Stimulated activated CD4-positive, alpha-beta T cell treated with anti-CD3 and anti-CD28 coated beads, Interleukin-1b, Interleukin-23, amount 100 ng/mL, for 1 hour (primary cell): ENCODE measurements at places on chromosomes 16 and 17.

GRCh38 chr17:49914096-49914490, 54.9 kb upstream of the DLX4 start:
- no peak for DNase-seq

DNA sequence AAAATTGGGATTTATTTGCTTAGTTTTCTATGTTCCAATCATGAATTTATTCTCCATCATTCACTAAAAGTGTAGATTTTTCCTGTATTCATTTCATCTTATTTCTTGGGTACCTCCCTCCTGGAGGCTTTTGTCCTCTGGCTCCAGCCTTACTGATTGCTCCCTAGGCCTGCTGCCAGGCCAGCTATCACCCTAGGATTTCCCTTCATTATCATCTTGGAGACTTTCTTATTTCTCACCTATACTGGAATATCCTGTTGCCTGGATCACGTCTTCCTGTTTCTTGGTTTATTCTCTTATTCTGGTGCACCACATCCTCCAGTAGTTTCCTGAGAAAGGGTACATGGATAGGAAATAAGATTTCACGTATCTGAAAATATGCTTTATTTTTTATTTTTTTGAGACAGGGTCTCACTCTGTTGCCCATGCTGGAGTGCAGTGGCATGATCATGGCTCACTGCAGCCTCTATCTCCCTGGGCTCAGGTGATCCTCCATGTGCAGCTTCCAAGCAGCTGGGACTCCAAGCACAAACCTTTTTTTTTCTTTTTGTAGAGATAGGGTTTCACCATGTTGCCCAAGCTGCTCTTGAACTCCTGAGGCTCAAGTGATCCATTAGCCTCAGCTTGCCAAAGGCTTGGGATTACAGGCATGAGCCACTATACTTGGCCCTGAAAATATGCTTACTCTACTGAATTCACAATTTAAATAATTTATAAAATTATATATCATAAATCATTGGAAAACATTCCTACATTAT, 13.3 kb upstream of the KPNB1 start:
- no peak for DNase-seq

GRCh38 chr17:4591529-4591928, 7.2 kb downstream of the SMTNL2 start:
- no peak for DNase-seq

DNA sequence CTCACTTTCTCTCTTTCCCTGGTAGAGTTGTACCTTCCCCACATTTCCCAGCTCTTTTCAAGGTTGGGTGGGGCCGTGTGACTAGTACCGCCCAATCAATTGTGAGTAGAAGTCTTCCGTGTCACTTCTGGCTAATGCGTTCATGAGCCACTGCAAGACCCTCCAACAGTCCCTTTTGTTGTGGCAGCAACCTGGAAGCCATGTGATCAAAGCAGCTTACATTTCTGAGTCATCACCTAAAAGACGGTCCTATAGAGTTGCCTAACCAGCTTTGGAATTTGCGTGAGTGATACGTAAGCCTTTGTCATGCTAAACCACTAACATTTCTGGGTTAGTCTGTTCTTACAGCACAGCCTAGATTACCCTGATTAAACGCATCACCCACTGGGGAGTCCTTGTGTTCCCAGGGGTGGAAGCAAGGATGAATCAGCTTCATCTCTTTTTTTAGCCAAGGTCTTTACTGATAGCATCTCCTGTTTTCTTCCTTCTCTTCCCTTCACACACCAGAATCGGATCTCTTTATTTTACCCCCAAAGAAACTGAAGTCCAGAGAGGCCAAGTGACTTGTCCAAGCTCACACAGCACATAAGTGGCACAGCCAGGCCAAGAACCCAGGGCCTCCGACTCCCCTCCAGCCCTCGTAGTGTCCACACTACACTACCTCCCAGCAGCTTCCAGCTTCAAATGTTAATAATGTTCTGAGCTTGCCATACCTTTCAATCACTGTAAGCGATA, 366.3 kb upstream of the XYLT1 start:
- no peak for DNase-seq

- no peak for DNase-seq
Measured at GRCh38 chr17:28574526-28574925, 2.2 kb downstream of the ALDOC start.

DNA sequence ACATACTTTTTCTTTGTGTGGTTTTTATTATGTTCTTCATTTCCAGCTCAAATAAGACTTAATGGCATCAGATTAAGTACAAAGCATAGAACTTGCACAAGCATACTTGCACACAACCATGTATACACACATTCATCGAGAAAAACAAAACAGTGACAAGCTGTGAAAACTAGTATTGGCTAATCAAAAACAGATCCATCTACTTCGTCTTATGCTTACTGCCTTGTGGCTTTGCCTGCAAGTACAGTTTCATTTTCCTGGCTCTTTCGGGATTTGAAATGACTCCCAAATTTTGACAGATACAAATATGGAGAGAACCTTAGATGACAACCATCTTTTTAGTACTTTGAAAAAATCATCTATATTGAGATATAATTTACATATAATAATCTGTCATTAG, 338.3 kb downstream of the BCAS3 start:
- DNase-seq: no peak

DNA sequence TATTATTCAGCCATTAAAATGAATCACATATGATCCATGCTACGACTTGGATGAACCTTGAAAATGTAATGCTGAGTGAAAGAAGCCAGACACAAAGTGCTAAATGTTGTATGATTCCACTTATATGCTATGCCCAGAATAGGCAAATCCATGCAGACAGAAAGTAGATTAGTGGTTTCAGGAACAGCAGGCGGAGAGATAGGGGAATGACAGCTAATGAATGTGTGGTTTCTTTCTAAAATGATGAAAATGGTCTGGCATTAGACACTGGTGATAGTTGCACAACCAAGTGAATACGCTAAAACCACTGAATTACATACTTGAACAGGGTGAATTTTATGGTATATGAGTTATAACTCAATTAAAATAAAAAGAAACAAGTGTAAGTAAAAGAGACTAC, 121.8 kb upstream of the NOG start:
- DNase-seq: no peak

DNA sequence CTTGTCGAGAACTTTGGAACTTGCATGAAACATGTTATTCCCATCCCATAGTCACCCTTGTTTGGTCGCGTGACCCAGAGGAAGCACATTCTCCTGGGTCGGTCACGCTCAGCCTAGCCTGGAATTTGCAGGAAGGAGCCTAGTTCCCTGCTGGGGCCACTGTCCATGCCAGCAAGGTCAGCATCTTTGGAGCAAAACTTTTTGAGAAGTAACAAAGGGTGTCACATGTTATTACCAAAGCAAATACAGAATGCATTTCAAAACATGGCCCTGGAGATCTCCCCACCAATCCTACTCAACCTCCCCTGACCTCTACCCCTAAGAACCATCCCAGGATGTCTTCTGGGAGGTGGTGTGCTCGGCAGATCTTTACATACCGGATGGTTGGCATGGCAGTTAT, 26.2 kb upstream of the IRF8 start:
- no peak for DNase-seq

GRCh38 chr17:44012391-44012790, 2.4 kb downstream of the TMEM101 start:
- no peak for DNase-seq

DNA sequence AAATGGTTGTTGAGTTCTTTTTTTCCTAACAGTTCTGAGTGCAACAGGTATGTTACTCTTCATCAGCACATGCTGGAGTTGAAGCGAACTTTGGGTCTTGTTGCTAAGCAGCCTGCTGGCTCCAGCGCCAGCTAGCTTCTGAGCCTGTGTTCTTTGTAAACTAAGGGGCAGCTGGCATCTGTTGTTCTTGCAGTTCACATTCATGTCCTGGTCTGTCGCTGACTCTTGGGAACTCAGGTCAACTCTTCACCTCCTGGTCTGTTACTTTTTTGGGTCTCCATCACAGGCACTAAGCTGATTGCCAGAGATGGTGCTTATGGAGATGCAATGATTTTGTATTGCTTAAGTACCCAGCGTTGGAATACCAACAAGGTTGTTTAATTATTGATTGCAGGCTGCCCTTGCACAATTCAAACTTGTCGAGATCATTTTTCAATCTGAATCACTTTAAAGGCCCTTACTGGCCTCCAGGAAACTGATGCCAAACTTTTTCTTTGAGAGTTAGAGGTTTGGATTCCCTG, 40.9 kb downstream of the USP10 start:
- no peak for DNase-seq

DNA sequence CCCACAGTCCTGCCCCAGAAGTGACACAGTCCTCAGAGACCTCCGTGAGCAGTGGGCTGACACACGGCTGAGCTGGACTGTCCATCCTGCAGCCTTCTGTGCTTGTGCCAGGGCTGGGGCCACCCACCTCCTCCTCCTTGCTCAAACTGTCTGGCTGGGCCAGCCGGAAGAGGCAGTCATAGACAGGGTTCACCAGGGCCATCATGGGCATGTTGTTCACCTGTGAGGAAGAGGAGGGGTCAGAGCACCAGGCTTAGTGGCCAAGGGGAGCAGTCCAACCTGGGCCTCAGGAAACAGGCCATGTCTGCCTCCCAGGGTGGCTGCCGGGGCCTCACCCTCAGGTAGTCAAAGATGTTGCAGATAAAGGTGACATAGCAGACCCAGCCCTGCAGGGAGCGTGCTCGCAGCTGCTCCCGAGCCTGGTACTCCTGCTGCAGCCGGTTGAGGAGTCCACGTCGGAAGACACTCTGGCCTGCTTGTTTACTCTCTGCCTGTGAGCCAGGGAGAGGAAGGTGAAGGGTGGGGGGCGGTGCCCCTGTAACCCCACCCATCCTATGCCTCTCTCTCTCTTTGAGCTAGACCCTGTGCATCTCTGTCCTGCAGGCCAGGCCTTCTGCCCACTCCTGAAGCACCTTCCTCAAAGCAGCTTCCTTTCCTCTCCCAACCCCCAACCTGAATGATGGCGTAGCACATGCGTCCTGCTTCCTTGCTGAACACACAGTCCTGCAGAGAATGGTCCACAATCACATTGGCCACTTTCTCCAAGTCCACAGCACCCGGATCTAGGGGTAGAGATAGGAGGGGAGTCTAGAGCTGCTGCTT, 3.4 kb downstream of the MIF4GD start:
- DNase-seq: no peak

DNA sequence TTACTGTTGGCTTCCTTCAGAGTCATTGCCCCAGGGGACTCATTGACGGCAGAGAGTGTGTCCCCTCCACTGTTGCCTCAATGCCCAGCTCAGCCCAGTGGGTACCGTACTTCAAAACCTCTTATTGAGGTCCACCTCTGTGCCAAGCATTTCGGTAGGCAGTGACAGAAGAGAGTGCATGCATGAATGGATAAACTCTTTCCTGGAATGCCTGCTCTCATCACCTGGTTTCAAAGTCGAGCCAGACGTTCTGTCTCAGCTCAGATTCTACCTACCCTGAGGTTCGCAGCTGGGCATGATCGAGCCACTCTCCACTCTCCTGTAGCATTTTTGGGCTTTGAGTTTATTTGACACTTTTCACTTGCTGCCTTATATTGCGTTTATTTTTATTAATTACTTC, 647.0 kb downstream of the MAF start:
- DNase-seq: no peak

DNA sequence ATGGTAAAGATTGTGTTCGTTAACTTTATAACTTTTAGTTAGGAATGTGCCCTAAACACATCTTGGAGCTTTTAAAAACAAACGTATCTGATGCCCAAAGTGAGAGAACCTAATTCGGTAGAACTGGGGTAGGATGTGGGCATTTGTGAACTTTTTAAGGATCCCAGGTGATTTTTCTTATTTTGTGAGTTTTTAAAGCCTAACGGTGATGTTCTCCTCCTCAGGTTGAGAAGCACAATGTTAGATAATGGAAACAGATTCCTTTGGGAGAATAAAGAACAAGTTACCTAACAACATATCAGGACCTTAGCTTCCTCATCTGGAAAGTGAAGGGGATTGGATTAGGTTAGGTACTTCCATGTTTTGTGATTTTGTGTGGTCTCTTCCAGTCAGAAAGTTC, 687 bp downstream of the SAP30BP start:
- DNase-seq: no peak

- DNase-seq: no peak
Measured at GRCh38 chr16:88649924-88650748, 717 bp downstream of the CYBA start.

- DNase-seq: no peak
Measured at GRCh38 chr17:71753070-71753469, 367.8 kb upstream of the SOX9 start.

- DNase-seq: no peak
Measured at GRCh38 chr16:86292171-86292775, 218.1 kb upstream of the FOXF1 start.

DNA sequence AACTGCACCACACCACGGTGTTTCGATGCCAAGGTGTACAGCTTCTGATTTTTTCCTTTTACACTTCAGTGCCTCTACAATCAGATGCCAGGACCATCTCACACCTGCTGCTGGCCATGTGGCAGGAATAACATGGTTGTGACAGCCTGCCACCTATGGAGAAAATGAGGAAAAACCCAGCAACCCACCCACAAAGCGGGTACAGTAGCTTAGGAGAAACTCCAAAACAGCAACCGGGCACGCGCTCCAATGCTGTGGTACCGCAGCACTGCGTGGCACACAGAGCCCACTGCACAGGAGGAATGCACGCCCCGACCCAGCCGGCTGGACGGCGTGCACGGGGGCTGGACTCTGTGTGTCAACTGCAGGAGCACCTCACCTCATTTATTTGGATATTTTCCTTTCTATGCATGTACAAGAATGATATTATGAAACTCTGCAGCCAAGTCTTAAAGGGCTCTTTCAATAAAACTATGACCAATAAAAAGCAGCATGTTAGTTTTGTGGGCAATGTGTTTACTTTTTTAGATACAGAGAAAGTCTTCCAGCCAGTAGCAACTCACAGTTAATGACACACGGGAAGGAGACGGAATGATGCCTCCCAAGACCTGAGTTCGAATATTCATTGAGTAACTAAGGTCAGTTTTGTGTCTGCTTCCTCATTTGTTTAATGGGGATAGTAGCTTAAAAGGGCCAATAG, 45.9 kb downstream of the MAP1LC3B start:
- DNase-seq: no peak

DNA sequence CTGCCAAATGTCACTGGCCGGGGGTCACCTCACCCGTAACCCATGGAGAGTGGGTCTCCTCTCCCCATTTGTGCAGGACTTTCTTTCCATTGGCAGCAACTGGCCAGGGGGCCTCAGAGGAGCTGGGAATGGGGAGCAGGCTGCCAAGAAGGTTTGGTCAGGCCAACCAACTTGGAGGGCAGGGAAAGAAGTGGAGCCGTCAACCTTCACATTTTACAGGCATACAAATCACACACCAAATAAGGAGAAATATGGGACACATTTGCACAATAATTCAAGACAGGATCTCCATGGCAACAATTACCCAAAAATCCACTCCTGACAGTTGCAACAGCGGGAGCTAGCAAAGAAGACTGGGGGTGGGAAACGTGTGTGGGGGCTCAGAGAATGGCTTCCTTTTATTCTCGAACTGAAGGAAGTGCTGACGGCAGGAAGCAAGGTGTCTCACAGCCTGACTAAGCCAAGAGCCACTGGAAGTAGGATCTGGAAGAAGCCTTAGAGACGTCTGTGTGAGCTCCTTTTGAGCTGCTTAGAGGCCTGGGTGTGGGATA, 20.9 kb downstream of the RPRML start:
- no peak for DNase-seq
